ENCODE measurements at places on chromosomes 4 and X.

DNA sequence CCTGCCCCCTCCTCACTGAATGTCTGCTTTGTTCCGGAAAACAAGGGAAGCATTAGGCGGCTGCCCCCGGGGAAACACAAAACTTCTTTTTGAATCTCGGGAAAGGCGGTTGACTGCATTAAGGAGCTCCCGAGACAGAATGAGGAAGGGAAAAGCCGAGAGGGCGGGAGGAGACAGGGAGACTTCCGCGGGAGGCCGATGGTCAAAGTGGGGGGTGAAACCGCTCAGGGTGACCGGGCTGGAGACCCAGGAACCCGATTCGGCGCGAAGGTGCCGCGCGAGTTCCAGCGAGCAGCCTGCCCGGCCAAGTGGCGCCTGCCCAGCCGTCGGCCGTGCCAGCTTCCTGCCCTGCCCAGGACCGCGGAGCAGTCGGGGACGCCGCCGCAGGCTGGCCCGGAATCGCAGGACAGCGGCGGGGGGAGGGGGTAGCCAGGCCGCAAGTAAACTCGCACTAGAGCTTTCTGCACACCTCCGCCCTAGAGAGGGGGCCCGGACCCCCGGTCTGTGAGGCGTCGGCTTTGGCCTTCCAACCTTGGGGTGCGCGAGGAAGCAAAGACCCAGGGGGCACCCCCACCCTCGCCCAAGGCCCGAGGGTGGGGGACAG lies 55.1 kb upstream of the BCOR start:
- DNase-seq = peak; percentile 61

GRCh38 chr4:123939621-123940020 lies 543.0 kb downstream of the SPRY1 start:
- DNase-seq = no peak

- DNase-seq = no peak
These were observed 36.2 kb upstream of the DHRSX start for GRCh38 chrX:2536974-2537373.

DNA sequence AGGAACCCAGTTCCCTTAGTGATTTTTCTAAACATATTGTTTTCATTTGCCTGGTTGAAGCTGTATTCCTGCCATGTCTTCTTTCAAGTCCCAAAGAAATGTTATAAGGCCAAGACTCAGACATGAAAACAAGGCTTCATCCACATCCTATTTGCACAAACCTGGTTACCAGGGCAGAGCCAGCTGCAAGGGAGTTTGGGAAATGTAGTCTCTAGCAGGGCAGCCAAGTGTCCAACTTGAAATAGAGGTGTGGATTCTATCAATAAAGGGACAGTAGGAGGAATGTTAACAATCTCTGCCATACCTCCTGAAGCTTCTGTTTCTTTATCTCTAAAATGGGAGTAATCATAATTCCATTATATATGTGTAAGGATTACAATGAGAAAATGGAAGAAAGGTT lies 56.6 kb downstream of the INTS12 start:
- DNase-seq = no peak

DNA sequence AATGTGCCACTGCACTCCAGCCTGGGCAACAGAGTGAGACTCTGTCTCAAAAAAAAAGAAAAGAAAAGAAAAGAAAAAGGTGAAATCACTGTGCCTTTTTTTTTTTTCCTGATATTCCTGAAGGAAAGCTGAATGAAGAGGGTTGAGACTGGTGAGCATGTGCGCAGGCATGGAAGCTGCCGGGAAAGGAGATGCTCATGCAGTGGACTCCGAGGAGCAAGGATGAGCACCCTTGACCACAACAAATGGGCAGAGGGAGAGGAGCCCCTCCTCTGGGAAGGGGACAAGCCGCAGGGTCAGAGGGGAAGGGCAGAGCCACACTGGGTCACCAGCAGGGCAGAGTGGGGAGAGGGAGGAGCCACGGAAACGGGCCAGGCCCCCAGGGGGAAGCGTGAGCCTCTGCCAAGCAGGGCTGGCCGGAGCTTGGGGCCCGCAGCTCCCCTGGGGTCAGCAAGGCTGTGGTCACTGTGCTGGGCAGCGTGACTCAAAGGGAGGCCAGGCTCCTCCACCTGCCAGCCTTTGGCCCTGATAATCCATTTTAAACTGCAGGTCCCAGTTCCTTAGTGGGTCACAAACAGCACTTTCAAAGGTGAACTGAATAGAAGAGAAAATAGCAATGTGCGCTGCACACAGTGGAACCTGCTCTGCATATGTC lies 79.8 kb downstream of the NAT8L start:
- DNase-seq = no peak

DNA sequence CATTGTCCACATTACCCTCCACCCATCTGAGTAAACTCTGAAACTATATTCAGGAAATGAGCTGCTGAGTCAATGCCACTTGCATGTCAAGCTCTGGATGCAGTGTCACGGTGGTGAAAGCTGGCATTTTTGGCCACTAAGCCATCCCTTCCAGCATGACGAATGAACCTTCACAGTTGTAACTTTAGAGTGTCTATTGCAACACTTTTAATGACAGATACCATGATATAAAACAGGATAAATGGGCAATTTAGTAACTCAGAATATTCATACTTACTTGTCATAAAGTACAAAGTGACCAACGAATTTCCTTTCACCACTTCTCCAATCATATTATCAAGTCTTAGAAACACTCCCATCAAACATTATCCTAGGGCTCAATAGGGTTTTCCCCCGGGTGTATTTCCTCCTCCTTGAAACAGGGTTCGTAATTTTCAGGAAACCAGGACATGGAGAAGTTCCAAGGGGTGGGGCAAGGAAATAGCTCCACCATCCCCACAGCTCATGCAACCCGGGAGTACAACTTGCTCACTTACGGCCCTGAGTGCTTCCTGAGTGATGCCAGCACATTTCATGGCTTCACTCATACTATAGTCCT lies 73.1 kb downstream of the MTHFD2L start:
- DNase-seq = no peak

DNA sequence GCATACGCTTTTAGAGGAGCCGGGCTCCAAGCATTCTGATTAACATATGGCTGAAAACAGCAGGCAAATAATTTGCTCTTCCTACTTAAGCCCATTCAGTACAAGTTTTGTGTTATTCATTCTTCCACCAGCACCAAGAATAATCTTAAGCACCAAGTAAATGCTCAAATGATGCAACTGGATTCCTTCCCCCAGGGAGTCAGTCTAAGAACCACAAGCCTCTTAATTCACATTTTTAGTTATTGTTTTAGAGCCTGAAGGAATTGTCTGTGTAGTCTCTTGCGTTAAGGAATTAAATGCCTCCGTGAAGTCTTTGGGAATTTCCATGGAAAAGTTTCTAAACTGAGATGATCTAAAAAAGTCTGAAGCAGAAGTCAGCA lies 61.5 kb upstream of the MAGEB2 start:
- no peak for DNase-seq

DNA sequence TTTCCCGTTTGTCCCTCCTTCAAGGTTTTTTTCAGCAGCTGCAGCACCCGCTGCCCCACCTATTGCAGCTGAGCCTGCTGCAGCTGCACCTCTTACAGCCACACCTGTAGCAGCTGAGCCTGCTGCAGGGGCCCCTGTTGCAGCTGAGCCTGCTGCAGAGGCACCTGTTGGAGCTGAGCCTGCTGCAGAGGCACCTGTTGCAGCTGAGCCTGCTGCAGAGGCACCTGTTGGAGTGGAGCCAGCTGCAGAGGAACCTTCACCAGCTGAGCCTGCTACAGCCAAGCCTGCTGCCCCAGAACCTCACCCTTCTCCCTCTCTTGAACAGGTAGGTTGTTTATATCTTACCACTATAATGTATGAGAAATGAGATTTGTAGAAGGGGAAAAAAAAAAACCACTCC lies 4.5 kb downstream of the PRR27 start:
- DNase-seq = no peak

DNA sequence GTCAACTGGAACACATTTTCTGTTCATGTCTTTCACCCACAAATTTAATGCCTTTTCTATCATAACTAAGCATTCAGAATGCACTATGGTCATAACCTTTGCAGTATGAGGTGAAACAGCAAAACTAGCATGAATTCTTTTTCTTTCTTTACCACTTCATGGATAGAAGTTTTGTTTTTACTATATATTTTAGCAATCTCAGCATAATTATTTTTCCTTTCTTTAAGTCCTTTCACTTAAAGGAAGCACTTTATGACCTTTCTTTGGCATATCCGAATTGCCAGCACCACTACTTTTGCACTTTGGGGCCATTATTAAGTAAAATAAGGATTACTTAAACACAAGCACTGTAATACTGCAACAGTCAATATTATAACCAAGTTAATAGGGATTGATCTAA lies 115.1 kb upstream of the DKK2 start:
- DNase-seq = no peak

- peak; percentile 52 for DNase-seq
These were observed 2.2 kb upstream of the NKX1-1 start for GRCh38 chr4:1408418-1408817.

DNA sequence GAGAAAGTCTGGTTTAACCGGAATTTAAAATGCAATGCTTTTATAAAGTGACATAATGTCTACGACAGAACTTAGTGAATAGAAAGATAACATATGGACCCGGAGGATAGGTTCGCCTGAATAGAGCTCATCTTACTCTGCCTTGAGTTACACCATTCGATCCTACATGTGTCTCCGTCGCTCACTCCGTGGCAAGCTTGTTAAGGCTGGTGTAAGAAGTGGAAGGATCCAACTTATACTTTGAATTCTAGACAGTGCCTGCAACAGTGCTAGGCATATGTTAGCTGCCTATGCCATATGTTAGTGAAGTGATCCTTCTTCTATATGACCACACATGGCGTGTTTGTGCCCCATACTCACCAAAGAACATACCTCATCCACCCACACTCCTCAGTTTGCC lies 50.9 kb downstream of the SEL1L3 start:
- no peak for DNase-seq

DNA sequence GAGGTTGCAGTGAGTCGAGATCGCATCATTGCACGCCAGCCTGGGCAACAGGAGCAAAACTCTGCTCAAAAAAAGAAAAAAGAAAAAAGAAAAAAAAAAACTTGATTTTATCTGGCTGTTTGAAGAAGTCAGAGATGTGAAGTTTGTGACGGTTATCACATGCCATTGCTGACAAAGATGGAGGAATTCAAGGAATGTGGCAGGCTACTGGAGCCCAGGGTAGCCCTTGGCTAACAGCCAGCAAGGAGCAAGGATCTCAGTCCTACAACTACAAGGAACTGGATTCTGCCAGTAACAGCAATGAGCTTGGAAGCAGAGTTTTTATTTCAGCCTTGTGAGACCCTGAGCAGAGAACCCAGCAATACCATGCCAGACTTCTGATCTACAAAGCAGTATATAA lies 24.3 kb upstream of the TET2 start:
- DNase-seq = no peak

DNA sequence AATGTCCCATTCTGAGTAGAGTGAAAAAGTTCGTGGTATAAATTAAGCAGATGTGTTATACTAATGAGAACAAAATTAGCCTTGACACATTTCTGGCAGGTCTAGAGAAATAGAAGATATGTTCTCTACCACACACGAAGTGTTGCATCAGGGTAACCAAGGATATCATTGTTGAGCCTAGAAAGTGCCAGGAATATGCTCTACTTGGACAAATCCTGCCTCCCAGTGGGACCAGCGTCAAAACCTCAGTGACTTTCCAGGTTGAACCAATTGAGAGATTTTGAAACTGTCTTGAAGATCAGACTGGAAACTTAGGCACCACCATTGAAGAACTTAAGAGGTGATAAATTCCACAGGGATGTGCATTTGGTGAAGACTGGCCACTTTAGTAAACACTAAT lies 115.9 kb downstream of the HPGD start:
- no peak for DNase-seq

GRCh38 chr4:28287831-28288233 lies 1427.2 kb downstream of the STIM2 start:
- DNase-seq = no peak

- no peak for DNase-seq
These were observed 171.9 kb upstream of the GALNT7 start for GRCh38 chr4:172996571-172997216.

- no peak for DNase-seq
These were observed 32.1 kb upstream of the HGFAC start for GRCh38 chr4:3409571-3410091.

- DNase-seq = no peak
These were observed 70.4 kb upstream of the USP9X start for GRCh38 chrX:41014776-41015360.

DNA sequence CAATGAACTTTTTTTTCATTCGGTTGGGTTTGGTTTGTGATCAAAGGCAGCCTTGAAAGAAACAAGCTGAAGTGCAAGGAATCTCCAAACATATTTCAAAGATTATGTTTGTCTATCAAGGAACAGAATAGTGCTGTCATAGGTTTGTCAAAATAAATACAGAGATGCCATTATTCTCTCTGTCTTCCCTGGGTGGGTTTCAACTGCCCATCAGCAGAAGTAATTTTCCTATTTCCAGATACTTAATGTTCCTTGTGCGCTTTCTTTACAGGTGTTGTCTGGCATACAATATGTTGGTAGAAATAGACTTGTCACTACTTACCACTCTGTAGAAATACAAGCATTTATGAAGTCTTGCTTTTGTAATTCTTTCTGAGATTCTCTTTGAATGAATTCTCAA lies 294.9 kb downstream of the PDHA2 start:
- no peak for DNase-seq

GRCh38 chrX:123357941-123358340 lies 173.9 kb downstream of the GRIA3 start:
- DNase-seq = no peak

DNA sequence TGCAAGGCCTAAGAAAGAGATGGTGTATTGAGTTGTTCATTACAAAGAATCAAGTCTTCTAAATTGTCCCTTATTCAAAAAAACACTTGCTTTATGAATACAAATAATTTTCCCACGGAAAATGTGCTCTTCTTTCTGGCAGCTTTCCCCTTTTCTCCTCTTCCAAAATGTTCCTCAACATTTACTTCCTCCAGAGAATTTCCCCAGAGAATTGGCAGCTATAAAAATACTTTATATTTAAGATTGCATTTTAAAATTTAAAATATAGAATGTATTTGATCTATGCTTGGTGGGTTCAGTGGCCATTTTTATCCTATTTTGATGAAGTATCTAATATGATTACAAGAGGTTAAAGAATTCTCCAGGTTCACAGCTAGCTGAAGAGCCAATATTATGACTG lies 521.0 kb downstream of the IQCM start:
- no peak for DNase-seq
